Stimulated activated CD4-positive, alpha-beta T cell treated with anti-CD3 and anti-CD28 coated beads, Interleukin-4, amount 100 ng/mL, for 4 hours (primary cell): ENCODE measurements at places on chromosomes 7 and 10.

GRCh38 chr7:14833707-14834106 lies 68.8 kb downstream of the DGKB start:
- no peak for DNase-seq

DNA sequence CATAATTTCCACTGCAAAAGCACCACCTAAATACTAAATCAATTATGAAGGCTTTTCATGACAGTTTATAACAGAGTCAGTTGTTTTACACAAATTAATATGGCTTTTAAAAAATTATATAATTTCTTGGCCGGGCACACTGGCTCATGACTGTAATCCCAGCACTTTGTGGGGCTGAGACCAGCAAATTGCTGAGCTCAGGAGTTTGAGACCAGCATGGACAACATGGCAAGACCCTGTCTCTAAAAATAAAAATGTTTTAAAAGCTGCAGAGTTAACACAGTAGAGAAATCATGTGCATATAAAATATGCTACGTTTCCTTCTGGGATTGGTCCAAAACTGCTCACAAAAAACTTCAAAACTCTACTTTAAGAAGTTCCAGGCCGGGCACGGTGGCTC lies 43.6 kb upstream of the EIF4H start:
- no peak for DNase-seq

DNA sequence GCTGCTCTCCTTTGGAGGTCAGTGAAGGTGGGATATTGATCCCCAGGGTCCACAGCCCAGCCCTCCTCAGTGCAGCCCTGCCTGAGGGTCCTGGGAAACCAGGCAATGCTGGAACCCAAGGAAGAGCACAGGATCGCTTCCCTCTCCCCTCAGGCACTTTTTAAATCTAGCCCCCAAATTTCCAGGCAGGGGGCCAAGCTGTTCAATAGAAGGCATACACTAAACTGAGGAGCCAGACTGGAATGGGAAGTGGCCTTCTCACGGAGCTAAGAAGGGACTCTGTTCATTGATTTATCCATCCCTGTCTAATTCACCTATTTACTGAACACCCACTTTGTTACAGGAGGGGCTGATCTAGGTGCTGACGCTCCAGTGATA lies 60.3 kb downstream of the GLI3 start:
- no peak for DNase-seq

DNA sequence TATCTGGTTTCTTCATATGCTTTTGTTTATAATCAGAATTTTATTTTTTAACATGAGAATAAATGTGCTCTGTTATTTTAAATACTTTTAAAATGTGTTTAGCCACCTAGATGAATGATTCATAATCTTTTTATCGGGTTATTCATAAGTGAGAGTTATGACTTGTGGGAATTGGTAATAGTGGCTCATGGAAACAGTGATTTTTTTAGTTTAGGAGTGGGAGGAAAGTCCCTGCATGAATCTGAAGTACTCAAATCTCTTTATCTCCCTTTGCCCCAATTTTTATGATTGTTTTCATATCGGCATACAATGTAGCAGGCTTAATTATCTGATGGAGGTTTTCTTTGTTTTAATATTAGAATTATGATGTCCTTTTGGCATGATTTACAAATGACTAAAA lies 42.9 kb downstream of the TAX1BP1 start:
- no peak for DNase-seq

- no peak for DNase-seq
These were observed 62.7 kb upstream of the RNF32 start for GRCh38 chr7:156577645-156578577.

DNA sequence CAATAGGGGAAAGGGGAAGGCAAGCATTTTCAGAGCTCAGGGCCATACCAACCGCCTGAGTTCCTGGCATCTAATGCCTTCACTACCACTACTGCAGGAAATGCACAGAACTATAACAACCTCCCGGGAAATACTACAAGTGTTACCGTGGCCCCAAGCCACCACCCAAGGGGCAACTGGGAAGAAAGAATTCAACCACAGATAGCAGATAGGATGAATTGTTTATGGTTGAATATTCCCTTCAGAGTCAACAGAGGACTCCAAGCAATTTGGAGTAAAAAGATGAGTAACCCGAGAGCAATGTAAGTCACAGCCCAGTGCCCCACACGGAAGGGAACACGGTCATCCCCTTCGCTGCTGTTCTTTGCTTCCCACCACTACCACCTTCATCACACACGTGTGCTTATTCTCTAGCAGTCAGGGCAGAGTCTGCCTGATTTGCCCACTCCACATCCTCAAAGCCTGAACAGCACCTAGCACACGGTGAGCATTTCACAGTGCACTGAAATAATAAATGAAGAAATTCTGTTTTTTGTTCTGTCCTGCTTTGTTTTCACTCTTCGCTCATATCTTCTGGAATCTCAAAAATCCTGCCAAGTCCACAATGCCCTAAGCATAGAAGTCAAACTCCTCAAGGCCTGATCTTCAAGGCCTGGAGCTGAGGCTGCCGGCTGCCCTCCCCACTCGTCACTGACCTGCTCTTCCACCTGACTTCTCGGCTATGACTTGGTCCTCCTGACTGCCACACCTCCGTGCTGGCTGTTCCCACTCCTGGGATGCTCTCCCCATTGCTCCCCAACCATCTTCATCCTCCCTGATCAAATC lies 221.1 kb downstream of the KCNMA1 start:
- DNase-seq: no peak

GRCh38 chr7:82164813-82165212 lies 278.8 kb downstream of the CACNA2D1 start:
- DNase-seq: no peak
